Stromal cell of bone marrow (primary cell): ENCODE measurements at places on chromosomes 6 and 20.

DNA sequence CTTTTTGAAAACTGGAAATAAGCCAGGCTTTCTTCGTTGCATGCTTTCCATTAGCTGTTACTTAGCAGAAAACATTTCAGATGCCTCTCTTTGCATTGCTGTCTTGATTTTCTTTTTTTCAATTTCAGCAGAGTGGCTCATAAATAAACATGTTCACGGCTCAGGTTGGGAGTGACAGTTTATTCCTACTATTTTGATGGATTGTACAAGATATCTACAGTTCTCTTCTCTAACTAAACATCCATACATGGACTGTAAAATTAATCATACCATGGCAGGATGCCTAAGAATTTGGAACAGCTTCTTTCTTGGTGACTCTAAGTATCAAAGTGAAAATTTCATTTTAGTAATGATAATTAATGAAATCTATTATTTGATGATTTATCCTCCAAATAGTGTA, 130.5 kb upstream of the EPHA7 start:
- no peak for DNase-seq

- DNase-seq = no peak
Observed at GRCh38 chr20:5316188-5317158, at the start of gene PROKR2. Gene PROKR2 (minus strand): TSS chr20:5316954. CDS start chr20:5314369, 2,585 bp downstream.

- no peak for DNase-seq
Observed at GRCh38 chr6:100479179-100480035, 14.7 kb upstream of the SIM1 start.

- DNase-seq = no peak
Observed at GRCh38 chr6:56516003-56516402, 126.7 kb downstream of the DST start.

DNA sequence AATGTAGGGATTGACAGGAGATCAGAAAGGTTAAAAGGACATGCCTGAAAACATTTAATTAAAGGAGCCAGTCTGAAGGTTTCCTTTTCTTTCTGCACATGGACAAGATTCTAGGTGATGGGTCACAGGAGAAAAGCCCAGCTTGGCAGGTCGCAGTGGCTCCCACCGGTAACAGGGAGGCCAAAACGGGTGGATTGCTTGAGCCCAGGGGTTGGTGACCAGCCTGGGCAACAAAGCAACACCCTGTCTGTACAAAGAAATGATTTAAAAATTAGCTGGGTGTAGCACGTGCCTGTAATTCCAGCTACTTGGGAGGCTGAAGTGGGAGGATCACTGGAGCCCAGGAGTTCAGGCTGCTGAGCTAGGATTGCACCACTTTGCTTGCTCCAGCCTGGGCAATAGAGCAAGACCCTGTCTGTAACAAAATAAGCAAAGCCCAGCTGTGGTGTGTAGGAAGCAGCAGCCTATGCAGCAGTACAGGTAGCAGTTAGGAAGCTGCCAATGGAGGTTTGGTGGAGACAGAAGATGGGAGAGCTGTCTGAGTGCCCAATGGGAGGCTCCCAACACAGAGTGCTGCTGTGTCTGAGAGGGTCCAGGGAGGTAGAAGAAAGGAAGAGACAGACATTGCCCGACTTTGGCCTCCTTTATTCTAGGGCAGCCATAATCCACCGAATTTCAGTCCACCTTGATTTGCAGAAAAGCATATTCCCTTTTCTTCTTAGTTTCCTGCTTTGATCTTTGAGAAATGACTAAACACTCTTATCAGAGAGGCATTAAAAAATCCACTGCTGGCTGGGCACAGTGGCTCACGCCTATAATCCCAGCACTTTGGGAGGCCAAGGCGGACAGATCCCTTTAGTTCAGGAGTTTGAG, 7.1 kb upstream of the AP5S1 start:
- no peak for DNase-seq

GRCh38 chr6:14278006-14278405, 160.4 kb downstream of the CD83 start:
- no peak for DNase-seq

- DNase-seq = no peak
Observed at GRCh38 chr6:103107985-103108384, 1714.5 kb downstream of the GRIK2 start.
